Lower lobe of right lung (tissue), 2 donors: ENCODE measurements at places on chromosomes 12 and 14. TPM values are rescaled to one million over a fixed set of nuclear protein-coding genes. Genes with fewer than 3 reads are reported as not detected.

DNA sequence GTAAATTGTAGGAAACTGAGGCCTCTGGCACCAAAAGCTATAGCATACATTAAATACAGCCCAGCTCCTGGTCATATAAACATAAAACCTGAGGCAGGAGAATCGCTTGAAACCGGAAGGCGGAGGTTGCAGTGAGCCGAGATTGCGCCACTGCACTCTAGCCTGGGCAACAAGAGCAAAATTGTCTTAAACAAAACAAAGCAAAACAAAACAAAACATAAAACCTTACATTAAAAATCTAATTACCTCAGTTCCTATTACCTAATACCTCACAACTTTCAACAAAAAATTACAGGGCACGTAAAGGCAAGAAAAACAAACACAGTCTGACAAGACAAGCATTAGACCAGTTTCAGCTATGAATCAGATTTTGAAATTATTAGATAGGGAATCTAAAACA lies 36.7 kb downstream of the TMEM116 start:
- DNase-seq, result no peak

DNA sequence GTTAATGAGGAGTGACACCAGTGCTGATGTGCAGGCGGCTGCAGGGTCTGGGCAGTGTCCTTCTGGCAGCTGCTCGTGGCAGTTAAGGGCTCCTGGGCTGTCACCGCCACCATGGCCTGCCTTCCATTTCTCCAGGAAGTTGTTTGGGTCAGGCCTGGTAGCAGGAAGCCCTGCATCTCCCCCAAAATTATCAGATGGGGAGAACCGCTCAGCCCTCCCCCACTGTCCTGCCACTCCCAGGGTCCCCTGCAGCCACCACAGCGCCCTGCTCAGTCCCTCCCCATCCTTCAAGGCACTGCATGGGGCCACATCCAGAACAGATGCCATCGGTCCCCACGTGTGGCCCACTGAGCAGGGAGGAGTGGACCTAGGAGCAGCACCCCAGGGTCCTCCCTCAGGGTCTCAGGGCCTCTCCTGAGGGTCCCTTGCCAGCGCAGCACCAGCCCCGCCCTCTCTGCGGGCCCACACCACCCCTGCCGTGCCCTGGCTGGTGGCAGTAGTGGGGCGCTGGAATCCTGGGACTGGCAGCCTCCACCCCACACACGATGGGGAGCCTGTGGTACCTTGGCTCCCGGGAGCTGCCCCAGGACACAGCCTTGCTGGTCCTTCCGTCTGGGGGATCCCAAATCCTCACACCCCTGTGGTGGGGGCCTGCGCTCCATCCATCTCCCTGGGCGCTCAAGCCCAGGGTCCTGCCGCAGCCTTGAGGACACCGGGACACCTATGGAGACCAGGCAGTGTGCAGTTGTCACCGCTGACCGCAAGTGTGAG lies 10.3 kb upstream of the AMN start:
- DNase-seq, result no peak

GRCh38 chr12:51359851-51360250 lies 13.4 kb upstream of the CELA1 start:
- DNase-seq, result no peak

GRCh38 chr12:79143803-79144202 lies 279.2 kb downstream of the SYT1 start:
- no peak for DNase-seq

GRCh38 chr14:81302638-81303037 lies 81.9 kb upstream of the GTF2A1 start:
- no peak for DNase-seq

The HSPB8 gene
- total RNA-seq, result 47.9 TPM

The KDM5A gene
- 74.2 TPM for total RNA-seq

The KLRC1 gene
- total RNA-seq, result 1.8 TPM

The GALNT9 gene
- not detected for total RNA-seq
